NCI-H1436 treated with DMSO at 0.1 percent for 48 hours (cell line): ENCODE measurements at places on chromosomes 3 and 15.

- DNase-seq = no peak
Measured at GRCh38 chr15:33852094-33852493, 116.2 kb upstream of the CHRM5 start.

DNA sequence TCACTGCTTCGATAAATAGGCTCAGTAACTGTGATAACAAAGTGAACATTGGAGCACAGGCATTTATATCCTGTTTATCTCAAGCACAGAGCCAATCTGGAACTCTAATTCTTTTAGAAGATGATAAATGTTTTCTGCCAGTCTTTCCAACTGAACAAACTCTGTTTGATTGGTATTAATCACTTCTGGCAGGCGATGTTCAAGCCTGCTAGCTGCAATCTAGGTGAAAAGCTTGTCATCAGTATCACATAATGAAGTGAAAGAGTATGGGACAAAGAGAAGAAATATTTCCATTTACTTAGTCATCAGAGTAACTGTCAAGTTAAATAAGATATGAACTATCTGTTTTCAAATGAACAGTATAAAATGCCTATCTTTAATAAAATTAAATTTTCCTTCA is 577.3 kb downstream of the VGLL3 start:
- DNase-seq = no peak

DNA sequence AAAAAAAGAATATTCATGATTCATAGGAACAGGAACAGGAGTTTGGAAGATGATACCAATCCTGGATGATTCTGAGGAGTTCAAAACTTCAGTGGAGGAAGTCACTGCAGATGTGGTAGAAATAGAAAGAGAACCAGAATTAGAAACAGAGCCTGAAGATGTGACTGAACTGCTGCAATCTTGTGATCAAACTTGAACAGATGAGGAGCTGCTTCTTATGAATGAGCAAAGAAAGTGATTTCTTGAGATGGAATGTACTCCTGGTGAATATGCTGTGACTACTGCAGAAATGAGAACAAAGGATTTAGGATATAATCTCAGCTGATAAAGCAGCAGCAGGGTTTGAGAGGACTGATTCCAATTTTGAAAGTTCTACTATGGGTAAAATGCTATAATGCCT is 72.7 kb downstream of the GSK3B start:
- no peak for DNase-seq

- no peak for DNase-seq
Measured at GRCh38 chr15:48650931-48651330, 5.4 kb upstream of the FBN1 start.

- DNase-seq = no peak
Measured at GRCh38 chr3:14202874-14203520, 24.4 kb downstream of the LSM3 start.

DNA sequence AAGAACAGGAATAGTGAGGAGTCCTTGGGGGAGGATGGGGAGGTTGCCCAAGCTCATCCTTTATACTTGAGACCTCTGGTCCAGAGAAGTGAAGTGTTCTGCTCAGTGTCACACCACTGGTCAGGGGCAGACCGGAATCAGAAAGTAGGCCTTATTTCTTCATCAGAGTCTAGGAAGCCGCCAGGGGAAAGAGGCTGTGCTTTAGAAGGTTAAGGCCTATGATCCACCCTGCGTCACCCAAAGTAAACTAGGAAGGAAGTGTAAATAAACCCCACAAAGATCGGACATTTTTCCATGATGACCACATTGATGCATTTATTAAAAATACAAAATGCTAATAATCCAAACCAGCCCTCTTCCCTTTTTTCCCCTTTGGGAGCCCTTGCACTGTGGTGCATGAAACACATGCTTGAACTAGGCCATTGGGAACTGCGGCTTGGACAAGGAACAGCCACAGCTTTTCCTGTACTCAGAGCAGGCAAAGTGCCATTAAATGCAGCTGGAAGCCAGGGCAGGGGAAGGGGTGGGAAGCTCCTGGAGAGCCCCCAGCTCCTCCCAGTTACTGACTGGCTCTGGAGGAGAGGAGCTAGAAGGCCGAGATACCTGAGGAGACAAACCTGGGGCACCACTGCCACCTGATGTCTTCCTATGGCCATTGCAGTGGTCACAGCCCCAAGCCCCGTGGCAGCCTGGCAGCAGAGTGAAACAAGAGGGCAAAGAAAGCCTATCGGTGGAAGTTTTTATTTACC is 37.0 kb downstream of the CDC25A start:
- DNase-seq = peak; percentile 0

DNA sequence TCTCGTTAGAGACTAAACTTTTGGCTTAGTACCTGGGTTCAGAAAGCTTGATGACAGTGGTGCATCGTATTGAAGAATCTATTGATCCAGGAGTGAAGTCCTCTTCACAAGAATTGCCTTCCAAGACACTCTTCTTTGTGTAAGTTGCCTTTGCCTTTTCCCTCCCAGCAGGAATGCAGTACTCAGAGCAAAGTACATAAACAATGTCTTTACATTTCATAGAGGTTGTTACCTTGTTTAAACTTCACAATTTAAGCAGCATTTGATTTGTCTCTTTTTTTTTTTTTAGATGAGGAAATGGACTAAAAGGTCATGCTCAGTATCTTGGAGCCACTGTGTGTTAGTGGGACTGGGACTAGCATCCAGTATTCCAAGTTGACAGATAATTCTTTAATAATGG is 9.9 kb downstream of the RAB7A start:
- DNase-seq = no peak

DNA sequence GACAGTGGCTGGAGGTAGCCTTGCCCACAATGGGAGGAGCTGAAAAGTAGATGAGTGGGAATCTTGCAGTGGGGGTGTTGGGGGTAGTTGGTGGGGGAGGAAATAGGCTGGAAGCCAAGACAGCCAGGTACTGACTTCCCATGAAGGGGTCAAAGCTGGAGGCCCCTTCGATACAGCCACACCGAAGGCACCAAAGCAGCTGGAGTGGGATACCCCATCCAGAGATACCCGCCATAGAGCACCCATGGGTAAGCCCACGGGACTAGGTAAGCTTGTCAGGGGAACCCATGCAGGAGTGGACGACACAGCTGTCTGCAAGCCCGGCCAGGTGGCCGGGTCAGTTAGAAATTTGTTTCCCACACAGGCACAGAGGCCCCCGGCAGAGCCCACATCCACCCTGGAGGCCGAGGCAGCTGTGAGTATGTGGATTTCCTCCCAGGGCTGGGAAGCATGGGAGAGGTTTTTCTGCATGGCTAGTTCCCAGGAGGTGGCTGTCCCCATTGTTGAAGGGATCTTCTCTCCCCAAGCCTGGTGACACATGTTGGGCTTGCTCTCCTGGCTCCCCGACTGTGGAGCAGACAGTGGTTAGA is 28.6 kb downstream of the PRR23E start:
- DNase-seq = no peak

- no peak for DNase-seq
Measured at GRCh38 chr15:76173317-76173834, 113.6 kb downstream of the TMEM266 start.

- no peak for DNase-seq
Measured at GRCh38 chr15:72127724-72128322, 9.6 kb downstream of the SENP8 start.

GRCh38 chr3:190165253-190165652 is 44.6 kb upstream of the P3H2 start:
- DNase-seq = no peak

DNA sequence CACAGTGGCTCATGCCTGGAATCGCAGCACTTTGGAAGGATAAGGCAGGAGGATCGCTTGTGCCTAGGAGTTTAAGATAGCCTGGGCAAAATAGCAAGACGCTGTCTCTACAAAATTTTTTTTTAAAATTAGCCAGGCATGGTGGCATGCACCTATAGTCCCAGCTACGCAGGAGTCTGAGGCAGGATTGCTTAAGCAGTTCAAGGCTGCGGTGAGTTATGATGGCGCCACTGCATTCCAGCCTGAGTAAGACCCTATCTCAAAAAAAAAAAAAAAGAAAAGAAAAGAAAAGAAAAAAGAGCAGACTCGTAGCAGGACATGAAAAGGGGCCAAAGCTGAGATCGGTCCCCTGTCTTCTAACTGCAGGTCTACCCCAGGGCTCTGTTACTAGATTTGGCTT is 18.9 kb downstream of the SRGAP3 start:
- no peak for DNase-seq

GRCh38 chr3:124730941-124731297 is 667 bp downstream of the UMPS start:
- no peak for DNase-seq

- DNase-seq = no peak
Measured at GRCh38 chr15:42018306-42019224, 2.3 kb downstream of the PLA2G4E start.

GRCh38 chr3:12423918-12424630 is 60.2 kb upstream of the TSEN2 start:
- no peak for DNase-seq

GRCh38 chr3:35651851-35652250 is 12.5 kb downstream of the ARPP21 start:
- DNase-seq = no peak

- no peak for DNase-seq
Measured at GRCh38 chr15:100897221-100898151, 17.9 kb downstream of the ALDH1A3 start.

- no peak for DNase-seq
Measured at GRCh38 chr3:107729686-107730085, 206.9 kb downstream of the BBX start.

DNA sequence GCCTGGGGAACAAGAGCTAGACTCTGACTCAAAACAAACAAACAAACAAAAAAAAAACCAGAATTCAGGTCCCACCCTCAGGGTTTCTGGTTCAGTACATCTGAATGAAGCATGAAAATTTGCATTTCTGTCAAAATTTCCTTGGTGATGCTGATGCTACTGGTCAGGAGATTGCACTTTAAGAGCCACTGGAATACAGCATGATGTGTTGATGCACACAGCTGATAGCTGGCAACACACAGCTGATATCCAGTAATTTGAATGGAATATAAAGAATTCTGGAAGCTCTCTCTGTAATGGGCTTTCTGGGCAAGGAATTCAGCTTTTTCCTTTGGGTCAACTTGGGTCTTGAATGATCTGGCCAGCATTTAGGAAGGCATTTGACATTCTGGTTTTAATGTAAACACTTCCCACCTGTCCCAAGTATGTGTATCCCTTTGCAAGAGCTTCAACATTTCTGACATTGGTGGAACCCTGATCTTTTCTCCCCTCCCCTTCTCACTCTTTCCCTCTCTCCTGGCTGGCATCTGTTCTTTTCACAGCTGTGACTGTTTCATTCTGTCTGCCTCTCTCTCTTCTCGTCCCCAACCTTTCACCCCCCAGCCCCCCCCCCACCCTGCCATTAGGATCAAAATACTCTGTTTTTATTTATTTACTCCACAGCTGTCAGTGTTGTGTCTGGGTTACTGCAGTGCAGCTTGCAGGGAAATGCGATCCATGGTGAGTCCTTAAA is 189.5 kb downstream of the TPRG1 start:
- DNase-seq = no peak

- DNase-seq = no peak
Measured at GRCh38 chr15:73982222-73982962, 9.7 kb downstream of the STOML1 start.

- DNase-seq = no peak
Measured at GRCh38 chr15:28881170-28881569, 4.6 kb upstream of the APBA2 start.

GRCh38 chr3:197846491-197846890 is 55.4 kb downstream of the LRCH3 start:
- no peak for DNase-seq

DNA sequence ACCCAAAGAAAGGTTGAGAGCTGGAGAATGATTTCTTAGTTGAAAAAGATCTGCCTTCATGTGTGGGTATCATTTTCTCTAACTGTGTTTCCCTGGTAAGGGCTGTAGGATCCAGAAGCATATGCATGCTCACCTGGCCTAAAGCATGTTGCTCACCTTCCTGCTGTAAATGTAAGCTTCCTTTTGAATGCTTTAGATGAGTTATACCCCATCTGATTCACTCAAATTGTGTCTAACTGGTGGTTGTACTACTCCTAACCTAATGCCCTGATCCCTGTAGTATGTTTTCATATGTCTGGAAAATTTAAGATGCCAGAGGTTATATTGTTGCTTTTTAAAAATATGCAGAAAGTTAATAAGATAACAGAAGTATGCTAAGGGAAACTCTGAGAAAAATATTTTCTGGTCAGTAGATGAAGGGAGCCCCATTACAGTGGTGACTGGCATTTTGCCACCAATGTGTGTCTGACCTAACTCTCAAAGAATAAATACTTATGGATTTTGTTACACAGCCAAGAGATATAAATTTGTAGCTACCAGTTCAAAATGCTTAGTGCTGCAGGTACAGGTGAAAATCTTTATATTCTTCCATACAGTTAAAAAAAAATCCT is 7.7 kb downstream of the FILIP1L start:
- DNase-seq = no peak

GRCh38 chr3:118949113-118949760 is 85.4 kb downstream of the IGSF11 start:
- no peak for DNase-seq

DNA sequence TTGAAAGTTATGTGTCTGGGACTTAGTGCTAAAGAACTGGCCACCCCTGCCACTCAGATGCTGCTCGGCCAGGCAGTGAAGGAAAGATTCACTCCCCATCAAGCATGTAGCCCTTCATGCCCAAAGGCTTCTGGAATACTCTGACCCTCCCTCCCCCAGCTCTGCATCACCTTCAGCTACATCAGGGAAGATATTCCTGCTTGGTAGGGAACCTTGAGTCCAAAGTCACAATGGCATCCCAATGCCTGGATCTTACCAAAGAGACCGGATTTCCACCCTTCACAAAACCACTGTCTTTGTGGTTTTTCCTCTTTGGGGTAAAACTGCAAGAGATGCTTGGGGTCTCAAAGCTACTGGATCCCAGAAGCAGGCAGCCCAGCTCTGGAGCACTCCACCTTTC is 18.2 kb upstream of the BCL2A1 start:
- no peak for DNase-seq

DNA sequence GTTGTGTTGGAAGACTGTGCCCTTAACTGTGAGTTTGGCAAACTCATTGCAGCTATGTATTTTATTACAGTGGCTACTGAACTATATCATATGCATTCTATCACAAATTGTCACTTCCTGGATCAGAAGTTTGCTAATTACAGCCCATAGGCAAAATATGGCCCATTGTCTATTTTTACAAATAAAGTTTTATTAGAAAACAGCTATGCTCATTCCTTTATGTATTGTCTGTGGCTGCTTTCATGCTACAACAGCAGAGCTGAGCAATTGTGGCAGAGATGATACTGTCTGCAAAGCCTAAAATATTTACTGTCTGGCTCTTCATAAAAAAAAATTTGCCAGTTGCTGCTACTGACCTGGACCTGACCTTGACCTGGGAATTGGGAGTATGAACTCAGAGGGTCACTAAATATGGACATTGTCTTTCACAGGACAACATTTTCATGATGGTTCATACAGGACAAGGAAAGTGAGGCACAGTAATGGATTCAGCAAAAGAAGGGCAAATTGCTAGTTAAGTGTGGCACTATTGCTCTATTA is 316.9 kb downstream of the ZNF621 start:
- DNase-seq = no peak
